Stimulated activated CD8-positive, alpha-beta memory T cell treated with anti-CD3 and anti-CD28 coated beads, Interleukin-15, amount 100 ng/mL, for 4 hours (primary cell): ENCODE measurements at places on chromosomes 11 and 22.

DNA sequence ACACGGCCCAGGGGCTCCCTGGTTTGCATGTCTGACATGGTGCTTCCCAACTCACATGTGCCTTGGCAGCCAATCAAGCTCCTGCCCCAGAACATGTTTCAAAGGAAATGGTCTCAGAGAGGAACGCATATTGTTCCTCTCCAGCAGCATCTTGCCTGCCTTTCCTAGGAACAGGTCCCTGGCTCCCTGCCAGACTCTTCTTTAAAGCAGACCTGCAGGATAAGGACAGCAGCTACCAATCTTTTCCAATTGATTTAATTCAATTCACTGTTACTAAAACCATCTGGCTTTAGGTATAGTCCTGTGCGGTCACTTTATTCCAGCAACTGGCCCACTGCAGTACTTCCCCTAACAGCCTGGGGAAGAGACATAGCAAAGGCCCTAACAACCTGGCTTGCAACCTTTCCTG, 79.9 kb downstream of the AMBRA1 start:
- no peak for DNase-seq

DNA sequence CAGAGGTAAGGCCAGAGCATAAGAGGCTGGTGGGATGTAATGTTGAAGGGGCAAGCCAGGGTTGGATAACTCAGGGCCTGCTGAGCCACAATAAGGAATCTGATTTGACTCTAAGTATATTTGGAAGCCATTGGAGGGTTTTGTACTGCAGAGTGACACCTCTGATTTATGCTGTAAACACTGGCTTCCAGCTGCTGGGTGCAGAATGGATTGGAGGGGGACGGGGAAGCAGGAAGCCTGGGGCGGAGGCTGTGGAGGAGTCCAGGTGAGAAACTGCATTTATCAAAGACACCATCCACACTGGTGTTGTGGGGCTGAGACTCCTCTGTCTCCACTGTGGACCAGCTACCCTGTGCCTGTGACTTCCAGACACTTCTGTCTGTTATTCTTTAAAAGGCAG, 26.8 kb downstream of the MIAT start:
- DNase-seq = no peak

DNA sequence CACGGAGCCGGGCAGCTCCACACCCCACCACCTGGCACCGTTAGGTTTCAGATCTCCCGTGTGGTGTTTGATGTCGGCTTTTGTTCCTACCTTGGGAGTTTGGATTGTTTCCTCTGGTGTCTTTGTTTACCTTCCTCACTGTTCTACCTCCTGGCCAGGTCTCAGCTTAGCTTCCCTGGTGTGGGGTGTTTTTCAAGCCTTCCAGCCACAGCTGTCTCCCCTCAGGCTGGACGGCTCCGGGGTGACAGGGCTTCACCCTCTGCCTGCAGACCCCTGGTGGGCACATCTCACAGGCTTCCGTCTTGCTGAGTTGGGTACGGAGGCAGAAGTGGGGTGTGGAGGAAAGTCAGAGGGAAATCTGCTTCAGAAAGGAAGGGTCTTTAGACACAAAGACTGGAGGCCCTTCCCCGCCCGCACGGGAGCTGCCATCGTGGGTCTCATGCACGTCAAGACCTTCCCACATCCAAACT, 59.6 kb upstream of the EMID1 start:
- DNase-seq = no peak

DNA sequence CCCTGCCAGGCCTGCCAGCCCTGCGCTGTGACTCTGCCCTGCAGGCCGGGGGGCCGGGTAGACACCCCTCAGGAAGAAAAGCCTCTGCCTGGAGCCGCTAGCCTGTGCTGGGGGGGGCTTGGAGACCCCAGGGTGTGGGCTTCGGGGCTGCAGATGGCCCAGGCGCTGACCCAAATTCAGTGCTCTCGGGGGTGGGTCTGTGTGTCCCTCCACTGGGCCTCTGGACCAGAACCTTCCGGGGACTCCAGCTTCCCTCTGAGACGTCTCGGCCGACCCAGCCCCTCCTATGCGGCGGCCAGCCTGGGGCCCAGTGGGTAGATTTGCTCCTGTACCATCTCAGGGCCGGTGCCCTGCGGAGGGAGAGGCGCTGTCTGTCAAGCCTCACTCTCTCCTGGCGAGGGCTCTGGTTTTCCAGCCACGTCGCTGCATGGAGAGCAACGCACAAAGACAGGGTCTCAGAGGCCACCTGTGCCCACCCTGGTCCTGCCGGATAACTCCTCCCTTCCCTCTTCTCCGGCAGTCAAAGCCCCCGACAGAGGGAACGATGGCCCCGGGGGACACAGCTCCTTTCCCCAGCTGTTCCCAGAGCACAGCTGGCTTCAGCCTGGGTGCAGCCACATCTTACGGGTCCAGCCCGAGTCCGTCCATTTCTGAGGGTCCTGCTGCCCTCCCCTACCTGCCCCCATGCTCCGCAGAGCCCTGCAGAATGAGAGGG, 40.1 kb upstream of the TOLLIP start:
- DNase-seq = no peak

DNA sequence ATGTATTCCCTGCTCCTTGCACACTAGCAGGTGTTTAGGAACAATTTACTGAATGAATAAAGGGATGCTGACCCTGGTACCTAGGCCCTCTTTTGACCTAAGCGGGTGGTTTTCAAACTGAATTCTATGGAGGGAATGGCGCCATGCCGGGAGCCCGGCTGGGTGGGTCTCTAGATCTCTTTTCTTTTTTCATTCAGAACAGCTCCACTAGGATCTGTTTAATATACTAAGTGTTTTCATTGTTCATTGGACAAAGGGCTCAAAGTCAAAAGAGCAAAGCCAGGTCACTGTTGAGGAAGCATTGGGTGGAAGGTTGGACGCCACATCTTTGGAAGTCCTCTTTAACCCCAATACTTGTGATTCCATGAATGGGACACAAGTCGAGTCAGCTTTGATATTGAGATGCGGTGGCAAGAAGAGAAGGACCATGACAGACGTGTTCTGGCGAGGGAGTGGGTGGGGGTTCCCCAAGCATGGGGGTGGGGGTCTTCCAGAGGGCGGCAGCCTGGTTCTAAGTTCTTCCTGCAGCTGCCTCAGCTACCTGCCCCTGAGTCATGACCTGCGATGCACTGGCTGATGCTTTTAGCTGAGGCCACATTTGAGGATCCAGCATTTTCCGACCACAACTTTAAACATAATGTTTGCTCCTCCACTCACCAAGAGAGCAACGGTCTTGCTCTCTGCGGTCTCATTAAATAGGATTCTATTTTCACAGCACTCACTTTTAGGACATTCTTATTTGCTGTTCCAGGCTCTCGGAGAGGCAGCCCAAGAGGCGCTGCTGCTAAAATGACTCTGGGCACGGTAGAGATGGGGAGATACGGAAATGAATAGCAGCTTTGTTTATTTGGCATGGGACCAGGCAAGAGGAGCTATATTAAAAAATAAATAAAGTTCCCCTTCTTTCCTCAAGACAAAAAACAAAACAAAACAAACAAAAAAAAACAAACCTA, 100.6 kb downstream of the FBXO7 start:
- DNase-seq = no peak

- DNase-seq = no peak
These were observed 2.2 kb downstream of the RAB30 start for GRCh38 chr11:83069441-83070043.

DNA sequence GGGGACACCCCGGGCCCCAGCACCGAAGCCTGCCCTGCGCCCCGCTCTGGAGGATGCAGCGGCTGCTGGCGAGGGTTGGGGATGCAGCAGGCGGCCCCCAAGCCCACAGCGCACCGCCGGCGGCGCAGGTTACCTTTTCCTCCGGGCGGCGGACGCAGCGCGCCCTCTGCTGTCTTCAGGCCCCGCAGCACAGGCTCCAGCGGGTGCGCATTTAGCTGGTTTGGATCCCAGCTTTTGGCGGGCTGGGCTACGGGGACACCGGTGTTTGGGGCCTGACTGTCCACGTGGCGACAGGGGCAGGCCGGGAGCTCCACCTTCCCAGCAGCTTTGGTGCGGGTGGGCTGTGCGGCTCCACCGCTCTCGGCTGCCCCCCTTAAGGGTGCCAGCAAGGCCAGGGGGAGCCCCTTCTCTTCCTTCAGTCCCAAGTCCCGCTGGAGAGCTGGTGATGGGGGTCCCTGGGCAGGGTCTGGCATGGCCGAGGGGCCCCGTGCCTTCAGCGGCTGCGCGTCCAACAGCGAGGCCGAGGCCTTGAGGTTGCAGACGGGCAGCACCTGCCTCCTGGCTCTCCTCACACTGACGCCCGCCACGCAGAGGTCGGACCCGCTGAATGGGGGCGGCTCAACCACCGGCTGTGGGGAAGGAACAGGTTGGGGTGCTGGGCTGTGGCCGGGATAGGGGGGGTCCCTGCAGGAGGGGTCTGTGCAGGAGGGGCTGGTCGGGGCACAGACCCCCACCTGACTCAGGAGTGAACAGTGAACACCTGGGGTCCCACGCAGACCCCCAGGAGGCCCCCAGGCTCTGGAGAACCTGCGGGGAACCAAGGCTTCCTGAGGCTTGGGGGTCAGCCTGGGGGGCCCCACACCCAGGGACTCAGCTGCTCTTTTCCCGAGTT, 18.0 kb upstream of the IL17REL start:
- peak; percentile 61 for DNase-seq

DNA sequence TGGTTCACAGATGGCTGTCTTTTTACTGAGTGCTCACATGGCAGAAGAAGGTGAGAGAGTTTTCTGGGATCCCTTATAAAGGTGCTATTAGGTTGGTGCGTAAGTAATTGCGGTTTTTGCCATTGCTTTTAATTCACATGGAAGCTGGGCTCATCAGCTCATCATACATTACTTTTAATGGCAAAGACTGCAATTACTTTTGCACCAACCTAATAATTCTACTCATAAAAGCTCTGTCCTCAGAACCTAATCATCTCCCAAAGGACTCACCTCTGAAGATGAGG, 23.0 kb downstream of the RCN1 start:
- DNase-seq = no peak

GRCh38 chr22:37186228-37186996, 1.6 kb downstream of the C1QTNF6 start:
- DNase-seq = no peak

DNA sequence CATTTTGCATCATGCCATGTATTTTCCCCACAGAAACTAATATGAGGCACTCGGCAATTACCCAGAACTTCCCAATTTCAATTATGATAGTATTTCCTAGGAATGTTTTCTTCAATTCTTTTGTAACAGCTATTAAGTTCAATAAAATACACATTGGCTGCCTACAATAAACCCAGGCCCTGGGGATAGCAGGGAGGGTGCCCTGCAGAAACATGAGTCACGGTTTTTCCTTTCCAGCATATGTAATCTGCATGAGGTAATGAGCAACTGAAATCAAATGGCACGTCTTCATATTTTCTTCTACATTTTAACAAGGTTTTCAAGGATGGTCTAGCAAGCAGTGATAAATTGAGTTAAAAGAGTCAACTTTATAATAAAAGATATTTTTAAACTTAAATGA, 32.0 kb downstream of the GUCY1A2 start:
- DNase-seq = no peak

GRCh38 chr11:66002648-66003225, 434 bp downstream of the BANF1 start:
- DNase-seq = no peak

DNA sequence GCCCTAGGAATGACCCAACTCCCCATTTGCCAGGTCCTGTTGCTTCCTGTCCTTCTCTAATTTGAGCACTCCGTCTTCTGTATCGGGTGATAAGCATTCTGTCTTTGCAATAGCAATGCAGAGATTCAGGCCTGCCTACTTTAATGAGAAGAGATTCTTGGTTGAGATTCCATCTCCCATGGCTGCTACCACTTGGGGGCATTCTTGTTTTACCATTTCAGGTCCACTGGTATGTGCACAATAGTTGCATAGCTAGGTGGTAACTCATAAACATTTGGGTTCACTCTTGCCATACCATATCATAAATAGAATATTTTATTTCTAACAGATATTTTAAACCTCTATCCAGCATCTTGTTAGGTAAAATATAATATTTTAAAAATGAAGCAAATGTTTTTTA, 34.4 kb upstream of the CALCB start:
- no peak for DNase-seq

DNA sequence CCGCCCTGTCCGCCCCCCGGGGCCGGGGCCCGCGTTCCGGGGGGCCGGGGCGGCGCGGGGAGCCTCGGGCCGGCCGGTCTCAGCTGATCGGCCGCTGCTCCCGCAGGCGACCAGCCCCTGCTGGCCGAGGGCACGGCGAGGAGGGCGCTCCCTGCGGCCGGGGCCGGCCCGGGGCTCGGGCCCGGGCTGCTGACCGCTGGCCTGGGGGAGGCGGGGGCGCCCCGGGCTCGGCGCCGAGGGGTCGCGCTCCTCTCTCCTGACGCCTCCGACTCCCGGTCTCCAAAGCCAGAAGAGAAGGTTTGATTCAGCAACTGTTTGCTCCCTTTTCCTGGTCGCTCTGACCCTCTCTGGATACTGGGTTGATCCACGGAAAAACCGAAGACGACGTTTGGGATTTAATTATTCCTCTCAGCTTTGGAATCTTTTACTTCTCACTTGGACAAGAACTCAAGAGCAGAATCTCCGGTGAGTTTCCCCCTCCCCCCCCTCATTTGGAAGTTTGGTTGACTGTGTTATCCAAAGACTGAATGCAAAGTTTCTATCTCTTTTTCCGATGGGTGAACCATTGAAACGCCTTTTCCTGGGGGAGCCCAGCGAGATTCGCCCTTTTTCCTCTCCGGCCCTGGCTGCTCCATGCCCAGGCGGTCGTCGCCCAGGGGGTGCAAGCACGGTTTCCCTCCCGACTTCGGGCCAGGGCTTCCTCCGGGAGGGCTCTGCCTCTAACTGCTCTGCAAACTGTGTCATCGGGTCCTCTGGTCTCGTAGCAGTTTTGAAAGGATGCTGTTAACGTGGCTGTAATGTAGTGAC, 725 bp downstream of the KDM2A start:
- no peak for DNase-seq

GRCh38 chr22:47695176-47695575, 932.7 kb downstream of the TBC1D22A start:
- no peak for DNase-seq

DNA sequence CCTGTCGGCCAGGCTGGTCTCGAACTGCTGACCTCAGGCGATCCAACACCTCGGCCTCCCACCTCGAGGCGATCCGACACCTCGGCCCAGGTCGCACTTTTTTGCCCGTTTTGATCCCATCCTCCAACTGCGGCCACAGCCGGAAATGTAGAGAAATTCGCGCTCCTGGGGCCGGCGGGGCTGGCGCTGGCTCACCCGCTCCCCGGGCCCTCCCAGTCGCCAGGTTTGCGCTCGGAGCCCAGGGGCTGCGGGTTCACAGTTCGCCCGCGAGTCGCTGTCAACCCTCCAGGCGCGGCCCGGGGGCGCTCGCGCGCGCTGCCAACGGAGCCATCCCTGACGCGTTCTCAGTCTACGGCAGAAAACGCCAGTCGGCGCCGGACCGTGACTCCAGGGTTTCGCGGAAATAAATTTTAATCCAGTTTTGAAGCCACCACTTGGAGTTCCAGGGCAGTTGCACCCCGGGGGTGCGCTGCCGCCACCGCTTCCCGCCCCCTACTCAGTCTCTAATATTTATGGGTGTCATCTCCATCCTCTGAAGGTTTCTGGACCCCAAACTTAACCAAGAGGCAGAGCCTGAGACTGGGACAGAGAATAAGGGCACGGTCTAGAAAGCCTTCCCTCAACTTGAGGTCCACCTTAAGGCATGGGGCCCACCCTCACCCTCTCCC, 1.5 kb upstream of the KLHDC7B start:
- peak; percentile 70 for DNase-seq
